ENCODE measurements at places on chromosomes 7 and 10. TPM values are rescaled to one million over a fixed set of nuclear protein-coding genes. Genes with fewer than 3 reads are reported as not detected.

PIP4K2A gene
- 26.9 TPM for total RNA-seq

DNA sequence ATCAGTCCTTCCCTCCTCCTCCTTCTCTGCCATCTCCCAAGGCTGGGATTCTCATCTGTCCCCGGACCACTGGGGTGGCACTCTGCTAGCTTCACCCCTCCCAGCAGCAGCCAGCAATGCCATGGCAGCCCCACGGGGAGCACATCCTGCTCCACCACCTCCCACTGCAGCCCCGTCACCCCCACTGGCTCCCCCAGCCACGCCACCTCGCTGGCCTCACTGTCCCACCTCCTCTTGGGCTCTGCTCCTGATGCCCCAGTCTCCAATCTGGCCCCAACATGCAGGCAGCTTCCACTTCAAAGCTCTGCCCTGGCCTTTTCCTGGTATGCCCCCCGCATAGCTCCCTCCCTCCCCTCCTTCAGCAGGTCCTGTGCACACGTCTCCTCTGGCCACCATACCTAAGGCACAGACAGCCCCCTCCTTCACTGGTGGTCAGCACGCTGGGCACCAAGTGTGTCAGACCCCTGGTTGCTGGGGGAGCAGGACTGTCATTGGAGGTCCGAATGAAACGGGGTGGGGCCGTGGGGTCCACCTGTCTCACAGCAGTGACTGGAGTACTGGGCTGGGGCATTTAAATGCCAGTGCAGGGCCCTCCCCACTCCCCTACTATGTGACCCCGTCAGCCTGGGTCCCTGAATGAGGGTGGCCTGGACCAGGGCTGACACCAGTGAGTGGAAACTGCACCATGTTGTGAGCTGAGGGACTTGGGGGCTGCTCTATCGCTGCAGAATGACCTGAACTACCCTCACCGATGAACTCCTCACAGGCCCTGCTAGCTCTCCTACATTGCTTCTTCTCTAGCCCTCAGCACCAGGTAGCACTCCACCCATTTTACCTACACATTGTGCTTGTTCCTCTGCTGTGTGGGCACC lies 38.7 kb downstream of the RASGEF1A start:
- DNase-seq = peak; percentile 35

CDCA7L gene
- total RNA-seq = 19.1 TPM

NUP205 gene
- total RNA-seq = 114 TPM

NME8 gene
- not detected for total RNA-seq

DNA sequence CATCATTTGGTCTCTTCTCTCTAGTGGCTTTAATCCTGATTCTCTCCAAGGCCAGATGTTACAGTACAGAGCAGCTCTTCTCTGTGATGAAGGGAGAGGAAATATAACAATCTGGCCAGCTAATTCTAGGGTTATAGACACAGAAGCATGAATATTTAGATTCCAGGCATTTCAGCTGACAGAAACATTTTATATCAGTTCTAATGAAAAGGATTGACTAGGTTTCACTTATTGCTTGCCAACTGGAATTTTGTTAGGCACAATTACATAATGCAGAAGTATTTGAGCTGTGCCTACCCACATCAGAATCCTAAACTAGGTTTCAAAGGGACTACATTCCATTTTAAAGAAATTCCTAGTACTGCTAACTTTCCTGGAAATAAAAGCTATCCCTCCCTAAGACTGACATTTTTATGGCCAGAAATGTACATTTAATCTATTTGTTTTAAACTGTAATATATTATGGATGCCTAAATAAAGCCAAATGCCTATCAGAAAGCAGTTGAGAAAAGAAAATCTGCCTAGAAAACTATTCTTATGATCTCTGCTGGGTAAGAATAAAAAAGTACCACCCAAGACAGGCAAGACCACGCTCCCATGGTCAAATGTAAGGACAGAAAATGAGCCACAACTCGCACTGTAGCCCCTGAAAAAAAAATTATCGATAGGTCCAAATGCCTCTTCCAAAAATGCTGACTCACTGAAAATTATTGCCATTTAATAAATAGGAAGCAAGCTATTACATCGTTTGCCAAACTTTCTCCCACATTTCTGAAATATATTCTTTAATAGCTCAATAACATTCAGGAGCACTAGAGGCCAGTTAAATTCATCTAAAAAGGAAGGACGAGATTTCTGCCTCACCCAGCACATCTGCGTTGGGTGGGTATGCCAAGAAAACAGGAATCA lies 498.1 kb downstream of the KCNMA1 start:
- DNase-seq = no peak

DNA sequence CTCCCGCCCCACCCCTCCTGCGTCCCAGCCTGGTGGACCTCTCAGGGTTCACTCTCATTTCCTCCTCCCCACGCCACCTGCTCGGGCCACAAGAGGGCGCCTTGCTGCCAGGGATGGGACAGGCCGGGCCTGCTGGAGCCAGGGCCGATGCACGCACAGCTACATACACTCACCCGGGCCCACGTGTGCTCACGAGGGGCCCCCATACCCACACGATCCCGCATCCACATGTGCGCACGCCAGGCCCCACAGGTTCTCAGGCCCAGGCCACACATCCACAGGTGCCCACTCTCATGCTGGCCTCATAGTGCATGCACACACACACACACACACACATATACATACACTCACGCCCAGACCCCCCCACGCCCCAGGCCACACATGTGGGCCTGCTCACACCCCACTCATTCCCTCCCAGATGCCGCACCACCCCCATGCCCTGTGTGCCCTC lies 68.6 kb downstream of the LHPP start:
- peak; percentile 84 for DNase-seq

GRCh38 chr10:31393844-31394243 lies 74.8 kb downstream of the ZEB1 start:
- DNase-seq = no peak

- DNase-seq = no peak
Observed at GRCh38 chr7:66626331-66626934, 2.2 kb upstream of the KCTD7 start.

GIMAP7 gene
- total RNA-seq = not detected

- DNase-seq = no peak
Observed at GRCh38 chr10:92045641-92046106, 122.1 kb downstream of the BTAF1 start.

- DNase-seq = no peak
Observed at GRCh38 chr10:133279326-133280226, 2.9 kb upstream of the ADAM8 start.

- DNase-seq = no peak
Observed at GRCh38 chr10:27899058-27899457, 99.8 kb downstream of the ODAD2 start.
